ENCODE measurements at places on chromosomes 3 and 15. TPM values are rescaled to one million over a fixed set of nuclear protein-coding genes. Genes with fewer than 3 reads are reported as not detected.

GRCh38 chr15:67790610-67791319, 34.5 kb upstream of the SKOR1 start:
- no peak for DNase-seq

DNA sequence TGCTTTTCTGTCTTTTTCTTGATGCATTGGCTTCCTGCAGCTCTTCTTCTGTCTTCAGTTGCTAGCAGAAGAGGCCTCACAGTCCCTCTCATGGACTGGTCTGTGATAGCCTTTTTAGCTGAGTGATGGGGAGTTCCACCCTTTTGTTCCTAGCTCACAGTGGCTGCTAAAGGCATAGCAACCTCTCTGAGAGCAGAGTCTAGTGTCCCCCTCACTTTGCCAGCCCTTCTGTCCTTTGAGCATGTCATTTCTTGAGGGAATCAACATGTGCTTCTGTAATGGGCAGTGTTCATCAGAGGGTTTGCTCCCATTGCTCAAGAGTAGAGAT, 44.4 kb downstream of the GAP43 start:
- DNase-seq = no peak

GRCh38 chr3:177961784-177962183, 574.5 kb upstream of the KCNMB2 start:
- no peak for DNase-seq

GRCh38 chr3:159219231-159219630, 417.4 kb downstream of the MFSD1 start:
- no peak for DNase-seq

- DNase-seq = no peak
Measured at GRCh38 chr15:64052925-64053491, 6.7 kb upstream of the DAPK2 start.

- DNase-seq = no peak
Measured at GRCh38 chr3:48187579-48188265, 495 bp downstream of the CDC25A start.

Gene SPTBN5
- 4.9 TPM for polyA plus RNA-seq

- DNase-seq = no peak
Measured at GRCh38 chr3:40173227-40173721, 136.2 kb upstream of the EIF1B start.

DNA sequence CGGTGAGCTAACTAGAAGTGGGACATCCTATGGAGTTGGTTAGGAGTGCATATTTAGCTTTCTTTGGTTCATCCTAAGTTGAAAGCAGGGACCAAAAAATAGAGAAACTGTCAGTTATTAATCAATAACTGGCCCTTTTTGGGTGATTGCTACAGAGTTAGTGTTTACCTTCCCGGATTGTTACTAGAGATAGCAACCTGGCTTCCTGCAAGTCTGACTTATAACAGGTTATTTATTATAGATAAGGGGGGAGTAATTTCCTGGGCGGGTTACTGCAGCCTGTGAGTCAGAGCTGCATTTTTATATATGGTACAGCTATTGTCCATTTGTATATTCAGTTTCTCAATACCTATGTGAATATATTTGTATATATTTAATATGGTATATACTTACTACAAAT, 522.0 kb downstream of the MFSD1 start:
- DNase-seq = no peak

DNA sequence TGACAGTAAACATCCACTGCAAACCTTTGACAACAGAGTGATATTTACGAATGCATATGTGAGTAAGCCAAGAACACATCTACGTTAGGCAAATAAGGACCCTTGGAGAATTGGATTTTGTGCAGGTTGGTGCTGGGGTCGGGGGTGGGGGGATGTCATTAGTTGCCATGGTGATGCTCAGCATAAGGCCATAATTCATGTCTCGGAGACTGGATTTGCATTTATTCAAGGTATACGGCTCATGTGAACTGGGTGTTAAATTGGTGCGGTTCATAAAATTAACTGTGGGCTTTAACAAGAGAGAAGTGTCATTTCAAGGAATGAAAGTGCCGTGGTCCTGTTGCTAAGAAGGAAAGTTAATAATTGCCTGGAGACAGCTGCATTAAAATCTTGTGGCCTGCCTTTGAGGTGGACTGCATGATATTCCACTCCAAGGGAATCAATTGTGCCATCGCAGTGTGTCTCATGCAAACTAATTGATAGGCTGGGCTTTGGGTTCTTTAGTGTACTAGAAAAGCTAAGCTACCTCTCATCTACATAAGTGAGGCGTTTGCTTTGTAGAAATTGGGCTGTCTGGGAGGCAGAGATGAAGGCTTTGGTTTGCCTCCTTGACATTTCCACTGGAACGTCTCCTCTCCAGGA, 228.9 kb upstream of the FEZF2 start:
- no peak for DNase-seq

GRCh38 chr3:47056705-47057104, 77.2 kb downstream of the NBEAL2 start:
- DNase-seq = no peak

DNA sequence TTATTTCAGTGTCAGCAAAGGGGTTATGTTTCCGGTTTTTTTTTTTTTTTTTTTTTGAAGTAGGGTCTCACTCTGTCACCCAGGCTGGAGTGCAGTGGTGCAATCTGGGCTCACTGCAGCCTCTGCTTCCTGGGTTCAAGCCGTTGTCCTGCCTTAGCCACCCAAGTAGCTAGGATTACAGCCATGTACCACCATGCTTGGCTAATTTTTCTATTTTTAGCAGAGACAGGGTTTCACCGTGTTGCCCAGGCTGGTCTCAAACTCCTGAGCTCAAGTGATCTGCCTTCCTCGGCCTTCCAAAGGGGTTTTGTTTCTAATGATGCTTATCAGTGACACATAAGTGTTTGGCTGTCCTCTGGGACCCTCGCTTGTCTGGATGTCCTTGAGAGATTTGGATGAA, 235.7 kb upstream of the C2CD4B start:
- no peak for DNase-seq

Gene MYO5C
- 30.6 TPM for polyA plus RNA-seq

- DNase-seq = no peak
Measured at GRCh38 chr3:184619369-184619768, 57.8 kb downstream of the EPHB3 start.

- DNase-seq = no peak
Measured at GRCh38 chr3:141268306-141268705, 36.7 kb downstream of the PXYLP1 start.

GRCh38 chr3:48427630-48427962, 2.3 kb downstream of the PLXNB1 start:
- DNase-seq = no peak

Gene BOC
- polyA plus RNA-seq = 27.3 TPM

DNA sequence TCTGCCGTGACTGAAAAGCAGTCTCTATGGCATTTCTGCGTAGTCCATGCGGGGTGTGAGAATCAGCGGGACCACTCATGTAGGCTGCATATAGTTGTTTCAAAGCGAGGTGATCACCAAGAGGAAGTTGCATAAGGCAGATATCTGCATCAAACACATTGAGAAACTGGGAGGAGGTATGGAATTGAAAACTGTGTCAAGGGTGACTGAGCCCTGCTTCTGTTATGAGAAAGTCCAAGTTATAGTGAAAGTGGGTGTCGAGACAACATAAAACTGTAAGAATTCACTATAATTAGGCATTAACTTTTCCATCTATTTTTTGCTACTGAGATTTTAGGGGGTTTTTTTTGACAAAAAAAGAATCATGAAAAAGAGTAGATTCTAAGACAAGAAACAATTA, 109.3 kb downstream of the ZIC1 start:
- no peak for DNase-seq

Gene GOLGA6B
- not detected for polyA plus RNA-seq

DNA sequence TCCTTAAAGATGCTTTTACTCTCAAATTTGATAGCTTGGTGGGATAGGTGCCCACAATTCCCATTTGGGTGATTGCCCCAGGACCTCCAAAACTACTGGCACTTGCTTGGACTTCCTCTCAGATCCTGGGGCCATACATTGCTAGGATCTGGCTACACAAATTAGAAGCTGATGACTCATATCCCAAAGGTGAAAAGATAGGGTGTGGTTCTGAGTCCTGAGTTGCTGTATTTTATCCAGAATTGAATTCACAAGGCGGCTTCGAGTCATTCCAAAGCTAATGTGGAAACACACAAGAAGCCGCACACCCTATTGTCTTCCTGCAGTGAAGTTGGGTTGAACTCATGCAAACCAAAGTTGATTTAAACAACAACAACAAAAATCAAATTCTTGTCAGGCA, 53.4 kb downstream of the DUT start:
- DNase-seq = no peak

DNA sequence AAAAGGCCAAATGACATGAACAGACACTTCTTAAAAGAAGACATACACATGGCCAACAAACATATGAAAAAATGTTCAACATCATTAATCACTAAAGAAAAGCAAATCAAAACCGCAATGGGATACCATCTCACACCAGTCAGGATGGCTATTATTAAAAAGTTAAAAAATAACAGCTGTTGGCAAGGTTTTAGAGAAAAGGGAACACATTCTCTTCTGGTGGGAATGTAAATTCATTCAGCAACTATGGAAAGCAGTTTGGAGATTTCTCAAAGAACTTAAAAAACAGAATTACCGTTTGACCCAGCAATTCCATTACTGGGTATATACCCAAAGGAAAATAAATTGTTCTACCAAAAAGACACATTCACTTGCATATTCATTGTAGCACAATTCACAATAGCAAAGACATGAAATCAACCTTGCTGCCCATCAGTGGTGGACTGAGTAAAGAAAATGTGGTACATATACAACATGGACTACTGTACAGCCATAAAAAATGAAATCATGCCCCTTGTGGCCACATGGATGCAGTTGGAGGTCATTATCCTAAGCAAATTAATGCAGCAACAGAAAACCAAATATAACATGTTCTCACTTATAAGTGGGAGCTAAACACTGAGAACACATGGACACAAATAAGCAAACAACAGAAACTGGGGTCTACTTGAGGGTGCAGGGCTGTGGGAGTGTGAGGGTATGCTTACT, 190.7 kb upstream of the MCTP2 start:
- DNase-seq = no peak

- DNase-seq = no peak
Measured at GRCh38 chr3:45980819-45981218, 14.8 kb downstream of the FYCO1 start.

DNA sequence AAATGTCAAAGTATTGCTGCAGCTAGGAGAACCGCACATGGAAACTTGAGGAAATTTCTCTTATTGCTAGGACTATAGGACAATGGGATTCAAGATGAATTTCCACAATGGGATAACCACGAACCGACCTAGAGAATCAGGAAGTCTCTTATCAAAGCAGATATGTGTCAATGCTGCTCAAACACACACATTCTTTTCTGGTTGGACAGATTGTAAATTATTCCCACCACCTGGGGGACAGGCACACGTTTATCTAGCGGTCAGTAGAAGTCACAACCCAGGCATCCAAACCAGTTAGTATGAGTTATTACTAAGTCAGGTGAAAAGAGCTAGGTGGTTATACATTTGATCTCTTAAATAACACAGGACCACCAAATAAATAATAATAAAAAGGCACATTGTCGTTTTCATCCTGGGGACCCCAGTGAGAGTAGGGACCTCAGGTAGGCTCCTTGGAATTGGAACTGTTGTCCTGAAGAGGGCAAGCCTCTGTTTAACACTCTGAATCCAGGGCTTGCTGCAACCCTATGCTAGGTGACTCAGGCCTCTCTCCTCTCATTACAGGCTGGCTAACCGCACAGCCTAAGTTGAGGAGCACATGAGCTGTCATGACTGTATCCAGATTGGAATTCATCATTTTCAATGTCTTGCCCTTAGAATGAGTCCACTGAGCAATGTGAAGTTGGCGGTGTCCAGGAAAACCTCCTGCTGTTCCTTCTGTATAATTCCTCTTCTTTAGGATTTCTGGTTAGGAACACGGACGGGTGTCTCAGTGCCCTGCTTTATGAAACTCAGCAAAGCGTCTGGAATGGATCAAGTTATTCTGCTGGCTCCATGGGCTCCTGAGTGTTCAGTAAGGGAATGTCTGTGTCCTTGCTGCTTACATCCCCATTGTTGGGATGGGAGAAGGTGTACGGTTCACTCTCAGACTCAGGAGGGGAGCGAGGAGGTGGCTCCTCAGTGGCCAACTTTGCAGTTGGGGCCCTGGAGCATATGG, 59.0 kb downstream of the CLEC3B start:
- DNase-seq = no peak

GRCh38 chr3:13548696-13549622, at the start of gene FBLN2:
TSS of gene FBLN2 (plus strand) at chr3:13549125. CDS start at chr3:13570356, 21,231 bp downstream.
- DNase-seq = no peak

Gene SAMMSON
- not detected for polyA plus RNA-seq

Gene PLA2G4D
- polyA plus RNA-seq = not detected

GRCh38 chr15:56086566-56086965, 93.2 kb upstream of the NEDD4 start:
- DNase-seq = no peak

DNA sequence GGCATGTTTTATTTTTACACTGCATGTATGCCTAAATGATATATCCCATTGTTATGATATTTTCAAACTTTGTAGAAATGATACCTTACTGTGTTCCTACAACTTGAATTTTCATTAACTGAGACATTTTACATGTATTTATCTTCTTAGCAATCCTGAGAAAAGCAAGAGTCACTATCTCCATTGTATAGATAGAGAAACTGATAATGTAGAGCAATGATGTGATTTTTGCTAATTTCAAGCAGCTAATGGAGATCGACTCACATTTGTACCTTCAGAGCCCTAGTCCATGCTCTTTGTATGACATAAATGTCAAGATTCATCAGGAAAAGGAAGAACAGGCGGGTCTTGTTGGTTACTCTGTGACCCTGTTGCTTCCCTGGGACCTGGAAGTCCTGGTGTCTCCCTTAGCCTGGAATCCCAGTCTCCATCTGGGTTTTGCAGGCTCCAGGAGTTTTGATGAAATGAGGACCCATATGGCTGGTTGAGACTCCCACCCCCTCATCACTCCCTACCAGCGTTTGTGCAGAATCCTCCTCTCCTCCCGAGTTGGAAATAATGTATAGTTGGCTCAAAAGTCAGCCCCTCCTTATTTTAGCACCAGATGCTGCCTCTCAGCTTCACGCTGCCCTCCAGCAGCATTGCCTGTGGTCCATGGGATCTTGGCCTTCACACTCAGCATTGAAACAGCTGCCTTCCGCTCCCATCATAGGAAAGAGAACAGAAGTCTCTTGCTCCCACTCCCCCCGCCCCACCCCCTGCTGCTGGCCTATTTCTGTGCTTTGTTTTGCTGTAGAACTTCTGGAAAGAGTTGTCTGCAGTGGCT, 67.1 kb downstream of the APBA2 start:
- no peak for DNase-seq

Gene IL17RB
- polyA plus RNA-seq = 18.3 TPM

Gene HGD
- polyA plus RNA-seq = 48.3 TPM

DNA sequence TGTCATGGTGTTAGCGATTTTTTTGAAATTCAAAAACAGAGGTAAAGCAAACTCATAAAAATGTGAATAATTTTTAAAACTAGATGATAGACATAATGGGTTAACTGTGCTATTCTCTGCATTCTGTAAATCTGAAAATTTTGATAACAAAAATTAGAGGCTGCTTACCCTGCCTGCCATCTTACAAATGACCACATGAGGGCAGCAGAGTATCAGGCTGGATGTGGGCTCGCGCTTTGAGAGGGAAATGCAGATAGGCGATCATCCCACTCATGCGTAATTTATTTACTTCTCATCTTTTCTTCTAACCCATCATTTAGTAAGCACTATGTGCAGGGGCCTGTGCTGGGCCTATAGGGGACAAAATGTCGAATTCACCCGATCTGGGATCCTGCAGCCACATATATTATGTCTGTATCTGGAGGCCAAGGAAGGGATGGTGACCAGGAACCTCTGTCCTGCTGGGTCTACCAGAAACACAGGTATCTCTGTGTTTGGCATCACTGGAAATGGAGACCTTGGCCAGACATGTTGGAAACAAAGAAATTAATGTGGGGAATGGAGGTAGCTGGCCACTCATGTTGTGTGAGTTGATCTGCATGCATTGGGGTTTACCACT, 7.8 kb upstream of the RAD18 start:
- no peak for DNase-seq

Measured in left renal cortex interstitium (tissue), 4 donors.